ENCODE measurements at places on chromosomes 12 and 14.

GRCh38 chr14:67722293-67722692, 20.6 kb downstream of the RDH12 start:
- H3K4me1 ChIP-seq: no peaks in the 10 kb centered on the region
- peak; percentile 63 for DNase-seq
- no peaks in the 10 kb centered on the region for H3K27me3 ChIP-seq

- no peak overlapping the region for H3K4me3 ChIP-seq
- H3K36me3 ChIP-seq: no peaks in the 10 kb centered on the region
- no peak overlapping the region for H3K27ac ChIP-seq
- H3K27me3 ChIP-seq: no peaks in the 10 kb centered on the region
These were observed 30.2 kb upstream of the SRGAP1 start for GRCh38 chr12:63814146-63814772.

- DNase-seq: no peak
- H3K36me3 ChIP-seq: no peaks in the 10 kb centered on the region
- H3K27ac ChIP-seq: no peak overlapping the region
These were observed 149.1 kb upstream of the HMGA2 start for GRCh38 chr12:65675141-65675621.

- no peaks in the 10 kb centered on the region for H3K36me3 ChIP-seq
- no peak overlapping the region for H3K27ac ChIP-seq
- peaks cover 4% of the 10 kb centered on the region for H3K4me1 ChIP-seq
- DNase-seq: no peak
These were observed 123.5 kb upstream of the DYRK2 start for GRCh38 chr12:67524861-67525616.

- H3K4me1 ChIP-seq: no peaks in the 10 kb centered on the region
- no peak overlapping the region for H3K4me3 ChIP-seq
- DNase-seq: peak; percentile 69
- H3K27me3 ChIP-seq: no peaks in the 10 kb centered on the region
- no peak overlapping the region for H3K27ac ChIP-seq
These were observed 13.7 kb downstream of the REM2 start for GRCh38 chr14:22896760-22897159.

DNA sequence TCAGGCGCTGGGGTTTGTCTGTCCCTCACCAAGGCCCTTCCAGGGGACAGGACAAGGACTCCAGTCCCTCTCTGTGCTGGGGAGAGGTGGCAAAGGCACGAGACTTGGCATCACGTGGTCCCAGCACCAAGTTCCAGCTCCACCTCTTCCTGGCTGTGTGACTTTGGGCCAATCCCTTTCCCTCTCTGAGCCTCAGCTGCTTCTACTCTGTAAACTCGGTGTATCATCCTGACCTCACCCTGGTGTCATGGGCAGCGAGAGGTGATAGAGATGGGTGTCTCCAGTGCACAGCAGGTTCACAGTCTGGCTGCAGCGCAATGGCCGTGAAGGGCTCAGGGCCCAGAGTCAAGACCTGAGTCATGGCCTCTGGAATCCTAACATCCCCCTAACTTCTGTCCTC, 54.0 kb downstream of the MVK start:
- no peak overlapping the region for H3K27ac ChIP-seq
- H3K4me1 ChIP-seq: no peaks in the 10 kb centered on the region
- no peaks in the 10 kb centered on the region for H3K36me3 ChIP-seq
- no peak for DNase-seq
- no peak overlapping the region for H3K4me3 ChIP-seq

GRCh38 chr12:30746190-30746589, 8.6 kb downstream of the CAPRIN2 start:
- no peaks in the 10 kb centered on the region for H3K4me1 ChIP-seq
- no peak overlapping the region for H3K27ac ChIP-seq
- no peaks in the 10 kb centered on the region for H3K36me3 ChIP-seq
- no peak for DNase-seq
- H3K27me3 ChIP-seq: no peaks in the 10 kb centered on the region

DNA sequence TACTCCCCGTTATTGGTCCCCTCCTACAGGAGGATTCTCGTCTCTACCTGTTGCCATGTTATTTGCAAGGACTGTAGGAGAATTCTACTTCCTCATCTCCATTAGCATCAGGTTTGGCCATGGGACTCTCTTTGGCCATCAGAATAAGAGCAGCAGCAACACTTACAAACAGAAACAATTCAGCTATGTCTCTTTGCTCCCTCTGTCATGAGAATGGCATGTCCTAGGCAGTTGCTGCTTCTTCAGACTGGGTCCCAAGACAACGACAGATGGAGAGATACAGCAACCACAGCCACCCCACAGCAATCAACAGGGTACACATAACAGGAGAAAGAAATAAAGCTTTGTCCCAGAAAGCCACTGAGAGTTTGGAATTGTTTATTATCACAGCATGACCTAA, 19.7 kb downstream of the SLC41A2 start:
- H3K36me3 ChIP-seq: no peaks in the 10 kb centered on the region
- no peak overlapping the region for H3K27ac ChIP-seq
- H3K4me3 ChIP-seq: no peak overlapping the region
- no peaks in the 10 kb centered on the region for H3K27me3 ChIP-seq

DNA sequence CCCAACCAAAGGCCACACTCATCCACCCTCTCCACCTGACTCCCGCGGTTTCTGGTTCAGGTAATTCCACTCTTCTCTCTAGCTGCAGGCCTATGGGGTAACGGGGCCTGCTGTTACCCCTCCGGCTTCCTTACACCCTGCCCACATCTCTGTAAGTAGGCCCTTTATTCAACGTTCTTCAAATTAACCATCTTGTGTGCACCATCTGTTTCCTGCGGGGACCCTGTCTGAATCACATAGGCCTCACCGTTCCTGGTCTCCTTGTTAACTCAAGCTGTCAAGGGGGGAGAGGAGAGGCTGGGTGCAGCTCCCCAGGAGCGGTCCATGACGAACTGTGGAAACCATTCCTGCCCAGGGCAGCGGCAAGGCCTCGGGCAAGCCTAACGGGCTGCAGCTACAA, 9.3 kb upstream of the DLK1 start:
- no peaks in the 10 kb centered on the region for H3K27me3 ChIP-seq
- H3K4me3 ChIP-seq: no peak overlapping the region
- H3K27ac ChIP-seq: no peak overlapping the region

GRCh38 chr14:22484632-22485031, 104.4 kb downstream of the DAD1 start:
- no peak overlapping the region for H3K4me3 ChIP-seq
- DNase-seq: peak; percentile 79
- H3K4me1 ChIP-seq: peaks cover 16% of the 10 kb centered on the region
- no peaks in the 10 kb centered on the region for H3K27me3 ChIP-seq

GRCh38 chr12:4518106-4518728, 20.5 kb upstream of the RAD51AP1 start:
- H3K4me3 ChIP-seq: no peak overlapping the region
- DNase-seq: no peak
- H3K36me3 ChIP-seq: no peaks in the 10 kb centered on the region

- H3K27ac ChIP-seq: peak overlapping the region; percentile 86
- no peak overlapping the region for H3K4me3 ChIP-seq
- H3K27me3 ChIP-seq: no peaks in the 10 kb centered on the region
- H3K4me1 ChIP-seq: peaks cover 11% of the 10 kb centered on the region
These were observed 55.3 kb downstream of the VCPKMT start for GRCh38 chr14:50060871-50061663.

DNA sequence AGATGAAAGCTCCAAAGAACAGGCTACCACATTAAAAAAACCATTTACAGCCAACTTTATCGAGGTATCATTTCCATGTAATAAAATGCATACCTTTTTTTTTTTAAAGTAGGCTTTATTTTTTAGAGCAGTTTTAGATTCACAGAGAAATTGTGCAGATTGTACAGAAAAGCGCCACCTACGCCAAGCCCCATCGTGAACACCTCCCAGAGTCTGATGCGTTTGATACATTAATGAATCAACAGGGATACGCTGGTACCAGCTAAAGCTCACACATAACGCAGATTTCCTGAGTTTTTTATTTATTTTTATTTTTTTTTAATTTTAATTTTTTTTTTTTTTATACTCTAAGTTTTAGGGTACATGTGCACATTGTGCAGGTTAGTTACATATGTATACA, 129.9 kb downstream of the KIF26A start:
- H3K27ac ChIP-seq: no peak overlapping the region
- DNase-seq: no peak
- no peaks in the 10 kb centered on the region for H3K27me3 ChIP-seq
- H3K36me3 ChIP-seq: no peaks in the 10 kb centered on the region

GRCh38 chr14:19902409-19902808, 18.0 kb upstream of the OR4K5 start:
- H3K27me3 ChIP-seq: no peaks in the 10 kb centered on the region
- no peak overlapping the region for H3K4me3 ChIP-seq
- no peaks in the 10 kb centered on the region for H3K4me1 ChIP-seq
- no peaks in the 10 kb centered on the region for H3K36me3 ChIP-seq
- H3K27ac ChIP-seq: no peak overlapping the region
- no peak for DNase-seq

DNA sequence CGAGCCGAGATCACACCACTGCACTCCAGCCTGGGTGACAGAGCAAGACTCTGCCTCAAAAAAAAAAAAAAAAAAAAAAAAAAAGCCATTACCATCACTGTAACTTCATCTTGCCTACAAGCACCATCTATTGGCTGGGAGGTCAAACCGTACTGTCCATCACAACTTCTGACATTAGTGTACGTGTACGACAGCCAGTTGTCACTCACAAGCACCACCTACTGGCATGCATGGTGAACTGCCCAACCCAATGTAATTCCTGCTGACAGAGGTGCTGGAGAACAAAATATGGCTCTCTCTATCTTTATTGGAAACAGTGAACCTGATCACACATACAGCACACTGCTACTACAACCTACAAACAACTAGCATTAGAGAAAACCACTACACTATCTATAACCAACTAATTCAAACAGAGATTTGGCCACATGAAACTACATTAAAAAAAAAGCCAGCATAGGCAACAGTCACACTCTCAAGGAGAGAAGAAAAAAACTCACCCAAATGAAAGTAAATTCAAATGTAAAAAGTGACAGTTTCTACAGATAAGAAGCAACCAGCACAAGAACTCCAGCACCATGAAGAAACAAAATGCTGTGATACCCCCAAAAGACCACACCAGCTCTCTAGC, 82.3 kb downstream of the PUS7L start:
- DNase-seq: peak; percentile 54
- H3K4me3 ChIP-seq: no peak overlapping the region
- no peaks in the 10 kb centered on the region for H3K36me3 ChIP-seq
- H3K27ac ChIP-seq: no peak overlapping the region

GRCh38 chr12:89970722-89971121, 262.1 kb upstream of the ATP2B1 start:
- no peak overlapping the region for H3K27ac ChIP-seq
- H3K4me1 ChIP-seq: no peaks in the 10 kb centered on the region
- H3K27me3 ChIP-seq: no peaks in the 10 kb centered on the region
- H3K4me3 ChIP-seq: no peak overlapping the region
- peak; percentile 76 for DNase-seq

DNA sequence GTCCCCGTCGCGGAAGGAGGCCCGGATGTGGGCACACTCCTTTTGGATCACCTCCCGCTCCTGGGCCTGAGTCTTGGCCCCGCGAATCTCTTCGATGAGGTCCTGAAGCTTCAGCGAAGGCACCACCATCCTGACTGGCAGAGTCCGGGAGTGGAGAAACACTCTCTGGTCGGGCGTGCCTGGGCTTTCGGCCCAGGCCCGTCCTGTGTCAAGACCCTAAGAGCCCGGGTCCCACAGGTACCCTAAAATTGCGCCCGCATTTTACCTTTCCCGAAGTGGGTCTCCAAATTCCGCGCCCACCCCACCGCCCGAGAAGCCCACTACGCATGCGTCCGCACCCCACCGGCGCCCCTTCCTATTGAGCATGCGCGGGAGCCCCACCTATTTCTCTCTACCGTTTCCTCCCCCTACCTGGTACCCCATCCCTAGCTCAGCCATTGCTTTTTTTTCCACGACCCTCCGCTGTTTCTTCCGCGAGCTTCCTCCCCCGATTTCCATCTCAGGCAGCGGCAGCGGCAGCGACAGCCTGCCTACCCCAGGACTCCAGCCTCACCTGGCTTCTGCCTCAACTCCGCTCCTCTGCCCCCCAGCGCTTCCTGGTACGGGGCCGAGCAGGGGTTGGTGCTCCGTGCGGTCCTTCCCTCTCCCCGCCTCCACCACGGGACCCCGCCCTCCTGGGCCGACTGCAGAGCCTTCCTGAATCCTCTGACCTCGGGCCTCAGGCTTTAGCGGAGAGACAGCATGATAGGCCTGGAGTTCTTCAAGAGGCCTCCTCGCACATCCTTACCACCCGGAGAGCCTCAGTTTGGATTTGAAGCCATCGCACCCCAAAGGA, at the start of gene AP1G2:
TSS of gene AP1G2 (minus strand) at position 606 of the 835 bp plus-strand sequence. CDS start at position 129, 477 bp downstream.
- H3K27me3 ChIP-seq: no peaks in the 10 kb centered on the region
- H3K4me3 ChIP-seq: peak within 1 kb of the TSS; percentile 91
- peak within 1 kb of the TSS; percentile 51 for H3K27ac ChIP-seq
- peak; percentile 93 for DNase-seq

GRCh38 chr12:116528065-116528464, 31.1 kb upstream of the MAP1LC3B2 start:
- DNase-seq: peak; percentile 88
- peaks cover 12% of the 10 kb centered on the region for H3K4me1 ChIP-seq
- H3K27me3 ChIP-seq: no peaks in the 10 kb centered on the region
- H3K4me3 ChIP-seq: no peak overlapping the region
- no peak overlapping the region for H3K27ac ChIP-seq

DNA sequence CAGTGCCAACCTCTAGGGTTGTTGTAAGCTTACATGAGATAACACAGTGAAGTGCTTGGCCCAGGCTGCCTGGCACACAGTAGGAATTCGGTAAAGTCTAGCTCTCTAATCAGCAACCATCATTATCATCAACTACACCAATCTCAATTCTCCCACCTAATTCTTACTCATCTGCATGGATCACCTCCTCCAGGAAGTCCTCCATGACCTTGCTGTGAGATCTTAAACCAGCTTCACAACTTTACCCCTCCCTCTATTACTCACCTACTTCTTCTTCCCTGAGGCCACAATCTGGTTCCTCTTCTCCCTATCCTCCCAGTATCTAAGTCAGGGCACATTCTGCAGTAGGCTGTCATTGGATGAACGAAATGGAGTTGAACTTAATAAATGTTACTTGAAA, 67.3 kb downstream of the GSC start:
- no peak overlapping the region for H3K4me3 ChIP-seq
- peak; percentile 13 for DNase-seq
- H3K36me3 ChIP-seq: no peaks in the 10 kb centered on the region
- no peaks in the 10 kb centered on the region for H3K4me1 ChIP-seq

DNA sequence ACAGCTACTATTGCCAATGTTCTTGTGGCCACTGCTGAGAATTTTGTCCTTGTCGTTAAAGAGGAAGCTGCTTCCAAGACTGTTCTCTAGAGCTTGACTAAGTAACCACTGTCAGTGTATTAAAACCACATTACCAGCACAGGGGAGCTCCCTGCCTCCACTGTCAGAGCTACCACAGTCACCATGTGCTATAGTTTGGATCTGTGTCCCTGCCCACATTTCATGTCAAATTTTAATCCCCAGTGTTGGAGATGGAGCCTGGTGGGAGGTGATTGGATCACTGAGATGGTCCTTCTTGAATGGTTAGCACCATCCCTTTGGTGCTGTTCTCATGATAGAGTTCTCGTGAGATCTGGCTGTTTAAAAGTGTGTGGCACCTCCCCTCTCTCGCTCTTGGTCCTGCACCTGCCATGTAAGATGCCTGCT, 23.2 kb upstream of the RAP1B start:
- no peak overlapping the region for H3K27ac ChIP-seq
- no peaks in the 10 kb centered on the region for H3K36me3 ChIP-seq
- no peak for DNase-seq
- no peaks in the 10 kb centered on the region for H3K4me1 ChIP-seq

Measured in mesendoderm (in vitro differentiated cells).